ENCODE measurements at places on chromosomes 1 and 21.

DNA sequence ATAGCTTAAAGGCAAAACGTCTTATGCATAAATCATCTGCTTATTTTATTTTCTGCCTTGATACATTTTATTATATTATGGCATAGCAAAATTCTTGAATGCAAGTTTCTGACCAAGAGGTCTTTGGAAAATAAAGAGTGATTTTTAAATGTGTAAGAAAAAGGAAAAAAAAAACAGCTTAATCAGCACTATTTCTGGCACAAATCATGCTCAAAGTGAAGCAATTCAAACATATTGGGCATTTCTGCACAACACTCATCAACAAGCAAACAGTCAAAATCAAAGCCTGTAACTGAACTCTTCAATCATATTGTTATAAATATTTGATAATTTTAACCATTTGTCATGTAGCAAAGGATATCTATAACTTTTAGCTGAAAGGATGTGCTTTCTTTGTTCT lies 250.9 kb downstream of the PTPRC start:
- DNase-seq, result no peak

DNA sequence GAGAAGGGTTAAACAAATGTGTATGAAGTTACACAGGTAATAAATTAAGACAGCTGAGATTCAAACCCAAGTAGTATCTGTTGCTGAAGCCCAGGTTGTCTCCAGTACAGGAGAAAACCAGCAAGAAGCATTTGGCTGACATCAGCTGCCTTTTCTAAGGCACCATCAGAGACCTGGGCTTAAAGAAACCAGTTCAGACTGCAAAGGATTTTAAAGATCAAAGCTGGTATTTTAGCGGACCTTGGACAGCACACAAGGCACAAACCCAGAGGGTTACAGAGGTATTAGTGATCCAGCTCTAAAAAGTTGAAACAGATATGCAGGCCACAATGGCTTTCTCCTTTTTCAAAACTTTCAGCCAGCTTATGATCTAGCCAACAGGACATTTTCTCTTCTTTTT lies 23.4 kb downstream of the BEND5 start:
- DNase-seq, result no peak

- no peak for DNase-seq
These were observed 4.8 kb downstream of the AMPD2 start for GRCh38 chr1:109624201-109625010.

- no peak for DNase-seq
These were observed 15.9 kb upstream of the RGS8 start for GRCh38 chr1:182700351-182700709.

DNA sequence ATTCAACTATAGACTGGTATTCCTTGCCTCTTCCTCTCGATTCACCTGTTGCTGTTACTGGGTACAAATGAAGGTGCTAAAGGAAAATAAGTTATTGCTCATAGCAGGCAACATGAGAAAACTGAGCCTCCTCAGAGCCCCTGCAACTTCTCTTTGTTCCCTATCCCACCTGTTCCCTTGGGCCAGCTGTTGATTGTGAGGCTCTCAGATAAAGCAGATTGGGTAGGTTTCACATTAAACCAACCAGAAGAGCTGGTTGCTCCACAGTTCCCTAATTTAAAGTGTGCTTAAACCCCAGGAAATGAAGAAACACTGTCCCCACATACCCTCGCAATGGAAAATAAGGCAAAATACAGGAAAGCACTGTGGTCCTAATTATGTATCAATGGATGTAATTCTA lies 4.8 kb downstream of the DEDD start:
- DNase-seq, result no peak

- DNase-seq, result no peak
These were observed 776.6 kb downstream of the AMY1C start for GRCh38 chr1:104526158-104526795.

- DNase-seq, result no peak
These were observed 1.3 kb downstream of the KAZN start for GRCh38 chr1:14599800-14600199.

DNA sequence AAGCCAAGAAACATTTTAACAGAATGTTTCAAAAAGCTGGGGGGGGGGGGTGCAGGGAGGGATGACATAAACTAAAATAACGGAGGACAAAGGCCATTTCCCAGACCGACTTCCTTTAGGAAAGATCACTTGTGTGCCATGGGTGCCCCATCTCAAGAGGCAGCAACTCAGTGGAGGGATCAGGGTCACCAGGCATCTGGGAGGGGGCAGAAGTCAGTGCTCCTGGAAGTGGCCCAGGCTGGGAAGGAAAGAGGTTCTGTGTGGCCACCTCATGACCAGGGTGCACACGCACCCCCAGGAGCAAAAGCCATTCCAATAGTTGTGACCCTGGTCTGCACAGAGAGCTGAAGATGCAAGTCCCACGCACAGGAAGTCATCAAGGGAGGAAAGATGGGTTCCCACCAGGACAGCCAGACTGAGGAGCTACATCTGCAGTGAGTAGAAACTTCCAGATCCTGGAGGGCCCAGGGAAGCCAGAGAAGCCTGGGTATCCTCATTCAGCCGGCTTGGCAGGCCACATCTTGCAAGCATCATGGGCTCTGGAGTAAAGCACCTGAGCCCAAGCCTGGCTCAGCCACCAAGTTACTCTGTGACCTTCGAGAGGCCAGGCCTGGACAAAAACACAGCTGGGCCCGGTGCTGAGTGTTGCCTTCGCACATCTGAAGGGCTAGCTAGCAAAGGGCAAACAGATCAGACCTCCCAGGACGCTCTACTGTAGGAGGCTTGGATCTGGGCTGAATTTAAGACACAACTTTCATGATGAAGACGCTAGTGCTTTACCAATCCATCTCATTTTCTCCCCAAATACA lies 36.0 kb downstream of the NPHP4 start:
- no peak for DNase-seq

DNA sequence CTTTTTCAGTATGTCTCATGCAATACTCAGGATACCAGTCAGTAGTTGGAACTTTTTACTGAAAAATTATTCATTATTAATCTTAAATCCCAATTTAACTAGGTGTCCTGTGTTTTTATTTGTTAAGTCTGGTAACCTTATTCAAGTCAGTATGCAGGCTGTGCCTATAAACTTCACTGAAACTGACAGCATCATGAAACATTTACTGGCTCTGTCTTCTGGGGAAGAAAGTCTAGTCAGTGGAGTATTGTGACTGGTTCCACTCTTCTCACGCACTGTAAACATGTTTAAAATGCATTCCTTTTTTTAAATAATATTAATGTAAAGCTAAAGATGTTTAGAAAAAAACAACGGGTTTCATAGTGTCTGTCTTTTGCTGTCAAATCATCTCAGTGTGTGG lies 739.7 kb downstream of the LTN1 start:
- no peak for DNase-seq

- DNase-seq, result no peak
These were observed 15.3 kb upstream of the C1orf185 start for GRCh38 chr1:51086496-51087271.

- no peak for DNase-seq
These were observed 1.7 kb upstream of the TNFRSF9 start for GRCh38 chr1:7942214-7942921.

DNA sequence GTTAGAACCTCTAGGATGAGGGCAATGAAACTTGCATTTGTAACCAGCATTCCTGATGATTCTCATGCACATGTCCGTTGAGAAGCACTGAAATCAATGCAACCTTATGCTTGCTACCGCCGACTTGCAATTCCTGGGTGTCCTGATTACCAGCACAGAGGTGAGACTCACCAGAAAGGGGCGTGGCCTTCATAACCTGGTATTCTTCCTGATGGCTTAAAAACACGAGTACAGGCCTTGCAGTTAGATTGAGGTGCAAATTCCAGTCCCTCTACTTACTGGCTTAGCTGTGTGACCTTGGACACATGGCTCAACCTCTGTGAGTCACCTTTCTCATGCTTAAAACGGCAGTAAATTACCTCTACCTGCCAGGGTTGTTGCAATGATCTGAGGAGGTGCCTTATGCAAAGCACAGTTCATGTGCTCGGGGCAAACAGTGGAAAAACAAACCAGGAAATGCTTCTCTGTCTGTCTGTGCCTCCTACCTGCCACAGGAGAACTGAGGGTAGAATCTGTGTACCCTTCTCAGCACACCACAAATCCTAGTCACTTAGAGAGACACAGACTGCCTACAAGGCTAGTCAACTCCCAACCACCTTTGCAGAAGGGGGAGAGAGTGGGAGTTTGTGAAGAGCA lies 39.1 kb upstream of the ECE1 start:
- no peak for DNase-seq

- DNase-seq, result no peak
These were observed 22.0 kb downstream of the VPS26C start for GRCh38 chr21:37245151-37245550.

DNA sequence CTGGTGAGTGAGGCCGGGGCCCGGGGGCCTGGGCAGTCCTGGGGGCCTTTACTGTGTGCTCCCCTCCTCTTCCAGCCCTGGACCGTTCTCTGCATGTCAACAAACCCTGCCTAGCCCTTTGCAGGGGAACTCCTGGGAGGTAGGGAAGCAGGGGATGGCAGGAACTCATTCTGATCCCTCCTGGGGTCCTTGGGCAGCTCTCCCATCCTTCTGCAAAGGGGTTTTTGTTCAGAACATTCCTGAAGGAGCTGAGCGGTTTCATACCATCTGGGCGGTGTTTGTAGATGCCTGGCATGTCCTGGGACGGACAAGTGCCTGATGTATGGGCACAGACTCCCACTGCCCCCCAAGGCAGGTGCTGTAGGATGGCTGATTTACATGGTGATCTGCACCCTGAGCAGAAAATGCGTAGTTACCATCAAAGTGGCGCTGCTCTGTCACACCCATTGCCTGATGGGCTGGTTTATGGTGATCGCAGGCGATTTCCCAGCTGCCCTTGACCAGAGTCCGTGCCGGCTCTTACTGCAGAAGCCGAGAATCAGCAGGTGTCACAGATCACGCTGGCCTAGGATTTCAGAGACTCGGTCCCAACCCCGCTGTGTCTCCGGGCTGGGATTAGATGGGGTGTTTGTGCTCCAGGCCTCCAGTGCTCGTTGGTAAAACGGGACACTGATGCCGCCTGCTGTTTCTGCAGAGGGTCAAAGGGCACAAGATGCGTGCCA lies 71.6 kb upstream of the TRAPPC10 start:
- no peak for DNase-seq

- no peak for DNase-seq
These were observed 108.8 kb downstream of the NRIP1 start for GRCh38 chr21:14955936-14956520.

DNA sequence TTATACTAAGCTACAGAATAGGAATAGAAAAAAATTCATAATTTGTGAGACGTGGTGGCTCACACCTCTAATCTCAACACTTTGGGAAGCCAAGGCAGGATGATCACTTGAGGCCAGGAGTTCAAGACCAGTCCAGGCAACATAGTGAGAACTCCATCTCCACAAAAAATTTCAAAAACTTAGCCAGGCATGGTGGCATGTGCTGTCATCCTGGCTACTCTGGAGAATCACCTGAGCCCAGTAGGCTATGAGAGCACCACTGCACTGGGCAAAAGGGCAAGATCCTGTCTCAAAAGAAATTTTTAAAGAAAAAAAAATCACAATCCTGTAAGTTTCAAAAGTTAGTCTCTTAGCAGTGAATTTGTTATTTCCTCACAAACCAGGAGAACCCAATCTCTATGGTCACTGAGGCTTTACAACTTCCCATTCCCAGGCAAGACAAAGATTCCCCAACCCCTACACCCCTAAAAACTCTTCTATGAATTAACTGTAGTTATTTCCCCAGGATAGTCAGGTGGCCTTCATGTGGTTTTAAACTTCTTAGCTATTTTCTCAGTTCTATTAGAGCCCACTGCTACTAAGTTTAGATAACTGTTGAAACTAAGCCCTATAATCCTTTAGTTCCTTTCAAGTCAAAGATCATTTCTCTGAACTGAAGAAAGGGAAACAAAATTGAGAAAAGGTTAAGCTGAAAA lies 74.5 kb downstream of the FOXJ3 start:
- no peak for DNase-seq

GRCh38 chr1:22326372-22326915 lies 125.2 kb upstream of the ZBTB40 start:
- no peak for DNase-seq

DNA sequence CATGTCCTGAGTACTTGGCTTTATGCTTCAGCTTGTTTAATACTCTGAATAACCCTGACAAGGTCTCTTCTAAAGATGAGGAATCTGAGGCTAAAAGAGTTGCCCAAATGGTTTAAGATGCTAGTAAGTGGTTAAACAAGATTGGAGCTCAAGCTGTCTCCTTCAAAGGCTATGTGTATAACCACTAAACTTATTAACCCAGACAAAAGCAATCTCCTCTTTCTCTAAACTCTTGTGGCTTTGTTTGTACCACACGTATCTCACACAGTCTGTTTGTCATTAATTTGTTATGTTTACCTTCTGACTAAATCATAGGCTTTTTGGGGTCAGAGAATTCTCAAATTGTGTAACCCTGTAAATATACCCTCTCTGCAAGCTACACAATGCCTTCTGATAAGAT lies 89.9 kb downstream of the HMCN1 start:
- no peak for DNase-seq

DNA sequence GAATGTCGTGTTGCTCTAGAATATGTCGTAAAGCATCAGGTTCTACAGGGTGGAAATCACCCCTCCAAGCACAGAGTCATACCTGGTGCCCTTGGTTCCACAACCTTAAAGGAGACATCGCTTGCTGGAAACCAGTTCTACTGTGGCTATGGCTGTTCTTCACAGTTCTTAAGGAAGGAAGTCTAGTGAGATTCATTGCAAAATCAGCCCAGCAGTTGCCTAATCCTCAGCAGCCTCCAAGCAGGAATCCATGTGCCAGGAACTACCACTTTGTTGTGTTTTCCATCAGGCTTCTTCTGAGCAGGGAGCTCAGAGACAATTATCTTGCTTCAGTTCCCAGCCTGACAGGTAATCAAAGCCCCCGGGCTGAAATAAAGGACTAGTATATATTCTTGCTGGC lies 45.0 kb upstream of the SLC35F3 start:
- DNase-seq, result no peak

GRCh38 chr1:192243721-192244120 lies 73.1 kb upstream of the RGS21 start:
- DNase-seq, result no peak

DNA sequence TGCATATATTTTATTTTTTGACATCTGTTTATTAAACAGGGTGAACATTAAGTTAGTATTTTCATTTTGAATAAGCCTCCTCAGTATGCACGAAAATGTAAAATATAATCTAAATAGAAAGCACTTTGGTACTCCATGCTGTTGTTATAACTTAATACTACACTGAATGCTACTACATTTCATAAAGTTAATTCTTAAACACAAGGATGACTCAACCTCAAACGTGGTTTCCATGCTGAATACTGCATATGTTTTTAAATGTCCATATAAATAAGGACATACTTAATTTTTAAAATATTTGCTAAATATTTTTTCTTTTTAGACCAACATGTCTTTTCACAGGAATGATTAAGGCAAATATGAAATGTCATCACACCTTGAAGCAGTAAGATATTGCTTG lies 83.9 kb downstream of the USP24 start:
- DNase-seq, result no peak

GRCh38 chr1:242738702-242739645 lies 214.5 kb upstream of the PLD5 start:
- no peak for DNase-seq

GRCh38 chr1:175901076-175901836 lies 157.9 kb upstream of the TNR start:
- no peak for DNase-seq

GRCh38 chr1:56780128-56780750 lies 39.0 kb downstream of the FYB2 start:
- DNase-seq, result no peak

GRCh38 chr1:41366455-41367287 lies 5.4 kb downstream of the FOXO6 start:
- peak; percentile 45 for DNase-seq

GRCh38 chr1:31041529-31041928 lies 24.0 kb downstream of the PUM1 start:
- DNase-seq, result no peak

- peak; percentile 61 for DNase-seq
These were observed 12.4 kb downstream of the LMNA start for GRCh38 chr1:156126630-156127534.

All from T-cell (primary cell).